ENCODE measurements at places on chromosomes 7 and 10.
A peak's percentile ranks its signal among the peaks of the same experiment; 100 is the strongest.

DNA sequence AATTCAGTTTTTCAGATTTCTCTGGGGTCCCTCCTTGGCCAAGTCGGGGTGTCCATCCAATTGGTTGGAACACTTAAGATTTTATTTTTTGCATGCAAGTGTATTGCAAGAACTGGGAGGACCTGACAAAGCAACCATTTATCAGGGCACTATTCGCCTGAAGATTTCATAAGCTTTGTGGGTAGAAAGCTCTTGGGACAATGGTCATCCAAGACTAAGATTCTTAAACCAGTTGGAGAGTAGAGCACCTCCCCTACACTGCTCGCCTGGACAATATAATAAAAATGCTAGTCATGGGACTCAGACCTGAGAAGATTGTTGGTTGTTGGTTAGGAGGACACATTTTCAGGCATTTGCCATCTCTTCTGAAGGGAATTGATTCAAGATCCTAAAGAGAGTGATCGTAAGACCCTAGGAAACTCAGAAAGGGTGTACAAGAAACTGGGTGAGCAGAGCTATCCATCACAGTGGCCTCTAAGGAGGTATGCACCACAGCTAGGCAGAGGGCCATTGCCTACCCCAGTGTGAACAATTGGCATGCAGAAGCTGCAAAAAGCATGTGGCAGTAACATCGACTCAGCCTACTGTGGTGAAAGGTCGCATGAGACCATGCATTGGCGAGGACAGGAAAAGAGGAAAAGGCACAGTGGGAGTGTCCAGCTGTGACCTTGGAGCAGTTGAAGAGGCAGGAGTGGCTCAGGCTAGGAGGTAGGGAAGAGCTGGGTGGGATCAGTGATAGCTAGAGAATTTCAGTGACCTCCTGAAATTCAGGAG is 1235.3 kb upstream of the AUTS2 start:
- DNase-seq, result no peak

- DNase-seq, result peak; percentile 37
These were observed 210.9 kb downstream of the DGKB start for GRCh38 chr7:14691597-14692203.

GRCh38 chr10:329361-330099 is 194.3 kb downstream of the ZMYND11 start:
- DNase-seq, result peak; percentile 88

DNA sequence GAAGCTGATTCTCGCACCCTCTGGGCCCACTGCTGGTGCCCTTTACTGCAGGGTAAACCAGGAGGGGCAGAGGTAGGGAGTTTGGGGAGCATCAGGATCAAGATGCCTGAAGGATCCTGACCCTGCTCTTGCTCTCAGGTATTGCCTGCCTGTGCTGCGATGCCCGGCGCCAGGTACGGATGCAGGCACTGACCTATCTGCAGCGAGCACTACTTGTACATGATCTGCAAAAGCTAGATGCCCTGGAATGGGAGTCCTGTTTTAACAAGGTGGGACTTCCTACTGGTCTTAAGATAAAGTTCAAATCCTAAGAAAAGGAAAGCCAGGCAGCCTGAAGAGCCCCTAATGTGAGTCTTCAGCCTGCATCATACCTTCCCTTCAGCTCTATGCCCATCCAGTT is 16.1 kb upstream of the NFKB2 start:
- no peak for DNase-seq

DNA sequence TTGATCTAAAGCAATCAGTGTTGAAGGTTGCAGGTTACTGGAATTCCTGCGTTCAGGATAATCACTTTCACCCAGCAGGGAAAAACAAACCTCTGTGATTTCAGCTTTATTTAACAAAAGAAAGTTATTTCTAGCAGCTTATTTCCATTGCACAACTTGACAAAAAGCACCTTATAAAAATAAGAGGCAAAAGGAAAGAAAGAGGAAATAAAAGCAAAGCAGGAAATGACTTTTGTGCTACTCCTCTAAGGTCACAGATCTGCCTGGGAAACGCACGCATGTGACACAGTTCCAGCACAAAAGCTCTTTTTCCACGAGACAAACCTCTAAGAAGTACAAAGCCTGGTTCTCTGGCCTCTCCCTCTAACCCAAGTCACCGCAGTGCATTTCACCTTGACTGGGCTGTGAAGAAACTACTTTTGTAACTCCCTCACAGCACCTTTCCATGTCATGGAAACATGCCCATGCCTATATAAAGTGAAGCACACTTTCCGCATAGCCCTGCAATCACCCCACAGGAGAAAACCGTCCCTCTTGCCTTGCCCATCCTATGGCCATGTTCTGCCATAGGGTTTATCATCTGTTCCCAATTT is 870 bp downstream of the ANK3 start:
- DNase-seq, result no peak

DNA sequence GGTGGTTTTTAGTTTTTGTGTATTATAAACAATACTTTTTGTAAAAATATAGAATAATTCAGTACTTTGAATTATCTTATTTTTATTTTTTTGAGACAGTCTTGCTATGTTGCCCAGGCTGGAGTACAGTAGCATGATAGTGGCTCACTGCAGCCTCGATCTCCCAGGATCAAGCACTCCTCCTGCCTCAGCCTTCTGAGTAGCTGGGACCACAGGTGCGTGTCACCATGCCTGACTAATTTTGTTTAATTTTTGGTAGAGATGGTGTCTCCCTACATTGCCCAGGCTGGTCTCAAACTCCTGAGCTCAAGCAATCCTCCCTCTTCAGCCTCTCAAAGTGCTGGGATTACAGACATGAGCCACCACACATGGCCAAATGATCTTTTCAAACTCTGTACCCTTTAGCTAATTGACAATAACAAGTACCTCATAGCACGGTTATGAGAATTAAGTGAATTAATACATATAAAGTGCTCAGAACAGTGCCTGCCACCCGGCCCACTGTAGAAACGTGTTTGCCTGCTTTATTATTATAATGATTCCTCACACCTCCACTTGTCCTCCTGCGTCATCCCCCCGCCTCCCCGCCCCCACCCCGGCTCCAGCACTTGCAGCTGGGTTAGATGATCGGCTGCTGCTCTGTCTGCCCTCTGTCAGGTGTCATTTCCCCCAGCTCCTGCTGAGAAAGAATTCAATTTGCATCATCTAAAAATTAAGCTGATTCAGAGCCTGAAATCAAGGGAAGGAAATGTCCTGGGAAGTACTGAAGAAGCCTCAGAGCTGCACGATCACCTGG is 53.6 kb upstream of the NRF1 start:
- no peak for DNase-seq

DNA sequence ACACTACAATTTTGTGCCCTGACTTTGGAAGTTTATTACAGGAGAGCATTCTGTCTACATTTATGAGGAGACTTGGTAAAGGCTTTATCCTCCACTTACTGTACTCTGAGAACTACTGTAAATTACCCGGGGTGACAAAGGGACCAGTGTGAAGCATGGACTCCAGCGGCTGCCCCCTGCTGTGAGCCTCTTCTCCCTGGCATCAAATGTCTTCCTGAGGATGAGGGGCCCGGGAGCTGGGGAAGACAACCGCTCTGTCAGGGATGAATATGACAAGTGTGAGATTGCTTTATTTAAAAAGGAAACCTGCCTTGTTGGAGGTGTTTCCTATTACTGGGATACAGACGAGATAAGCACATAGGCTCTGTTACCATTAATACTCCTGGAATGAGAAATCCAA is 714.8 kb downstream of the CCSER2 start:
- no peak for DNase-seq

GRCh38 chr10:11875494-11876281 is 52.5 kb downstream of the PROSER2 start:
- peak; percentile 83 for DNase-seq

- DNase-seq, result peak; percentile 55
These were observed 147.1 kb upstream of the GHITM start for GRCh38 chr10:83991986-83992753.

DNA sequence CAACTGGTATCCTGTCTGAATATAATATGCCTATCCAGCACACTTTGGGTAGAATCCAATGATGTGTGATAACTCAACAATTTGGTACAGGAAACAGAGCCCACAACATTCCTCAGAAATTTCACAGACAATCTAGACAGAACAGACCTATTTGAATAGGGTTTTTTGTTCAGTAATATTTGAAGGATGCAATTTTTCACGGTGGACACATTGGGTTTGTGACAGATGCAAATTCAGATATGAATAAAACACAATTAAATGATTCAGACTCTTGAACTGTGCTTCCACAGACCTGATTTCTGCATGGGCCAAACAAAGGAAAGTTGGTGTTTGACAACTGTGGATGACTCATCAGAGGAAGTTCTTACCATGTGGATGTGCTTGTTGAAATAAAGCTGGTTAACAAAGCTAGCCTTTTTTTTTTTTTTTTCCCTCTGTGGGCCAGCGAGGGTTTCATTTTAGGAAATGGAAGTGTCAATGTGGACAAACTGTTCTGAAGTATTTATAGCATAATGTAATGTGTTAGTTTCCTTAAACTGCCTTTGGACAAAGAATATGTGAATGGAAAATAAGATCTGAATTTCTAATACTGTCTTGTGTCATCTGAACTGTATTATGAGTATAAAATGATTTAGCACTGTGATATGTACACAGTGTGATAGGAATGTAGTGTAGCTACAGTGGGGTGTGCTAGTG is 43.2 kb upstream of the FAM133B start:
- DNase-seq, result no peak

GRCh38 chr7:35036361-35037171 is 719 bp downstream of the DPY19L1 start:
- DNase-seq, result peak; percentile 78

DNA sequence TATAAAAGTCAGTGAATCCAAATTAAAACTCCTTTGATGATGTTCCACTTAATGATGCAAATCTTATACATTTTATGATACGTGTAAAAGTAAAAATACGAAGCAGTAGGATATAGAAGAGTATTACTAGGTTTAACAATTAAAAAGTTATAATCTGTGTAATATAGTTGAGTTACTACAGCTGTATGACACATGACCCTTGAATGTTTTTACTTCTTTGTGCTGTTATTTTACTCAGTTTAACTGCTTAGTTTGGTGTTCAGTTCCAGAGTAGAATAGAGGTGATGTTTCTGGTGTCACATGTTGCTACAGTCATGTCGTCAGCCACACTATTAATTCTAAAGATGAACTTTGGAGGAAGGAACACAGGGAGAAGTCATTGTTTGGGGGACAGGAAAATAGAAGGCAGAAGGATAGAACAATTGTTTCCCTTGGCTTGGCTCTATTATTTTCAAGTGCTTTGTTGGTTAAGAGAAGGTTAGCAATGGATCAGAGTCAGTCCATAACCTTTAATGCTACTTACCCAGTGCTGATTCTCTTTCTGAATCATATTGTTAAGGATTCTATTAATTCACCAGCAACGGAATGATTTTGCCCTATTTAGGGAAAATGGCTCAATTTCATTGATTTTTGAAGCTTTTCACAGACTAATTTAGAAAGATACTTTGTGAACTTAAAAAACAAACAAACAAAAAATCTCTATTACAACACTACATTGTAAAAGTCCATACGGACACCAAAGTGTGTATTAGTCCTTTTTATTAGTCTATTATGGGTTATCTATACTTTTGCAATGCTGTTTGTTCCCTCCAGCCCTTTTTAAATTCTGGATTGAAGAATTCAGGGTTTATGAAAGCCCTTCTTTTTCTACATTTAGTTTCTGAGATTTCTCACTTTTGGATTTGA is 73.4 kb downstream of the CPED1 start:
- DNase-seq, result no peak

GRCh38 chr10:650886-651615 is 38.4 kb downstream of the DIP2C start:
- no peak for DNase-seq

GRCh38 chr7:31710171-31710570 is 23.2 kb downstream of the PPP1R17 start:
- DNase-seq, result no peak

- DNase-seq, result no peak
These were observed 404.3 kb upstream of the NPVF start for GRCh38 chr7:25632616-25633015.

DNA sequence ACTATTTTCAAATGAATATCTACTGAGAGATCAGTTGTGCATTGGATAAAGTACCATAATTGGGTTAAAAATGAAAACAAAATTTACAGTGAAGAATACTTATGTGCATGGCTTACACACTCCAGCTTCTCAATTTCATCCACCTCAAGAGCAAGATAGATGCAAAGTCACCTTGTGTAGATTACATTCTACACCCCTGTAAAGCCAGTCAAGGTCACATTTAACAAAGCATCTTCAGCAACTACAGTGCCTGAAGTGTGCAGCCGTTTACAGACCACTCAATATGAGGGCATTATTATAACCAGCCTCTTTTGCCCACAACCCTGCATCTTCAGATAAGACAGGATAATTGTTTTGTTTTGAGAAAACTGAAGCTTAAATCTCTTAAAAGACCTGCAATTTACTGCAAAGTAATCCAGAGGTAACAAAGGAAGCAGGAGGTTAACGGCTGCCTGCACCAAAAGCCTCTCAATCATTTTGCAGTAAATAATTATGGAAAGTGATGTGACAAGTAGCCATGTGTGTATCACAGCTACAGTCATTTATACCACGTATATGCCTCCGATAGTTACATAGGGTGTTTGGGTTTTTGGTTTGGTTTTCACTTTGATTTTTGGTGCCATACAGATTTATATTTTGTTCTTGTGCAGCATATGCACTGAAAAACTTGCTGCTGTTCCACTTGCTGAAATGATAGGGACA is 4.9 kb downstream of the PURB start:
- DNase-seq, result no peak

DNA sequence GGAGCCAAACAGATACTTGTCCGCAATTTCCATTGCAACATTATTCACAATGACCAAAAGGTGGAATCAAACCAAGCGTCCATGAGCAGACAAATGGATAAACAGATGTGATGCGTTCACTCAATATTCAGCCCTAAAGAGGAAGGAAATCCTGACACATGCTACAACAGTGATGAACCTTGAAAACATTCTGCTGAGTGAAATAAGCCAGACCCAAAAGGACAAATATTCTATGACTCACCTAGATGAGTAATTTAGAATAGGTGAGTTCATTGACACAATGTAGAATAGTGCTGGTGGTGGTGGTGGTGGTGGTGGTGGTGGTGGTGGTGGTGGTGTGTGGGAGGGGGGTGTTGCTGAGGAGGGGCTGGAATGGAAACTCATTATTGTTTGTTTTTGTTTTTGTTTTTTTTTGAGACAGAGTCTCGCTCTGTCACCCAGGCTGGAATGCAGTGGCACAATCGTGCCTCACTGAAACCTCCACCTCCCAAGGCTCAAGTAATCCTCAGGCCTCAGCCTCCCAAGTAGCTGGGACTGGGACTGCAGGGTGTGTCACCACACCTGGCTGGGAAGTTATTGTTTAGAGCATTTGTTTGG is 28.6 kb downstream of the SMKR1 start:
- no peak for DNase-seq

DNA sequence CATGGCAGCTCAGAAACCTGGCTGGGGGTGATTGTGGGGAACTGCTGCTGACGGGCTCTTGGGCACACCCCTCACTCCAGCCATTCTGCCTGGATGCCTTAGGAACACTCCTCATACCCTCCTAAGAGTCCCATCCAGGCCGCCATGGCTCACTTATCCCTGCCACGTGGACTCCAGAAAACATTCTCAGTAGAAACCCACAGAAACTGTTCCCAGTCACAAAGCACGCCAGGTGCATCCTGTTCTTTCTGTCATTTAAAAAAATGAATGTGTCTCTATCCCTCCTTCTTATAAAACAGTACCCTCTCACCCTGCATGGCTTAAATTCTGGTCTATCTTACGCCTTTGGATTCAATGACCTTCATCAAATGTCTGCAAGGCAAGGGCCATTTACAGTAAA is 177.7 kb downstream of the CUX1 start:
- no peak for DNase-seq

Measured in mucosa of descending colon (tissue), 3 donors.